ENCODE measurements at places on chromosomes 5 and 9.

GRCh38 chr5:13659391-13659790 is 285.1 kb downstream of the DNAH5 start:
- DNase-seq, result no peak

DNA sequence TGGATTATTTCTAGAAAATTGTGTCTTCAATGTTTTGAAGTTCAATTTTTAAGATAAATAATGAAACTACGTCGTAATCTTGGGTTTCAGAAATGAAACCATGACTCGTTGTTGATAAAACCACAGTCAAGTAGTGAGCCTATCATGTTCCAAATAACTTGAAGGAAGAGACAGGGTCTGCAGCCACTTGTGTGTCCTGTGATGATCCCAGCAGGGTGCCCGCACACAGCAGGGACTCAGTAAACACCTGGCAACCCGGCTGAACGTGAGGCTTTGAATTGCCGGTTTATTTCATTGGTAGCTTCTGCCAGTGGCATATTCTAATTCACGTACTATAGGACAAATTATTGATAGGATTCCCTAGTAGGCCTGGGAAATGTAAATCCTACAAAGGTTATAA is 679.6 kb downstream of the IRX1 start:
- no peak for DNase-seq

- no peak for DNase-seq
Observed at GRCh38 chr5:99929067-99929805, 605.9 kb upstream of the FAM174A start.

DNA sequence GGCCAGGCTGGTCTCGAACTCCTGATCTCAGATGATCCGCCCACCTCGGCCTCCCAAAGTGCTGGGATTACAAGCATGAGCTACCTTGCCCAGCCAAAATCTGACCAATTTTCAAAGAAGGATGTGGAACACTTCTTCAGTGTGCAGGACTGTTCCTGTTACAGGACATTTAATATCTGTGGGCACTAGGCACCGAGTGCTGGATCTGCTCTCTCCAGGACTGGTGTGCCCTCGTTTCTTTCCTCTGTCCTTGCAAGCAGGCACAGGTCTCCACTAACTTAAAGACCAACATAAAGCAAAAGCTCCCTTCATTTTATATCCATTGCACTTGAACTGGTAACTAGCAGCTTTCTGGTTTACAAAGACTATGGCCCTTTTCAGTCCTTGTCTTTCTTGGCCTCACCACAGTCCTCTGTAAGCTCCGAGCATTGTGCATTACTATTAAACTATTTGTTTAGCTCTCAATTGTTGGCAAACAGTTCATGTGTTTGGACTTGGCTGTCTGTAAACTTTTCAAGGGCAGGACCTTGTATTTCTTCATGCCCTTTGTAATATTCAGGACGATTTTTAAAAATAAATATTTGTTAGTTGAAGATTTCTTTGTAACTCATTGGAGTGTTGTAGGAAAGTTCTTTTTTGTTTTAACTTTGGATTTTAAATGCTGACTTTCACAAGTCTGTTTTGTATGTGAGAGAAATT is 37.3 kb downstream of the ARHGEF28 start:
- no peak for DNase-seq

GRCh38 chr5:148005788-148006520 is 57.8 kb upstream of the SPINK5 start:
- no peak for DNase-seq

DNA sequence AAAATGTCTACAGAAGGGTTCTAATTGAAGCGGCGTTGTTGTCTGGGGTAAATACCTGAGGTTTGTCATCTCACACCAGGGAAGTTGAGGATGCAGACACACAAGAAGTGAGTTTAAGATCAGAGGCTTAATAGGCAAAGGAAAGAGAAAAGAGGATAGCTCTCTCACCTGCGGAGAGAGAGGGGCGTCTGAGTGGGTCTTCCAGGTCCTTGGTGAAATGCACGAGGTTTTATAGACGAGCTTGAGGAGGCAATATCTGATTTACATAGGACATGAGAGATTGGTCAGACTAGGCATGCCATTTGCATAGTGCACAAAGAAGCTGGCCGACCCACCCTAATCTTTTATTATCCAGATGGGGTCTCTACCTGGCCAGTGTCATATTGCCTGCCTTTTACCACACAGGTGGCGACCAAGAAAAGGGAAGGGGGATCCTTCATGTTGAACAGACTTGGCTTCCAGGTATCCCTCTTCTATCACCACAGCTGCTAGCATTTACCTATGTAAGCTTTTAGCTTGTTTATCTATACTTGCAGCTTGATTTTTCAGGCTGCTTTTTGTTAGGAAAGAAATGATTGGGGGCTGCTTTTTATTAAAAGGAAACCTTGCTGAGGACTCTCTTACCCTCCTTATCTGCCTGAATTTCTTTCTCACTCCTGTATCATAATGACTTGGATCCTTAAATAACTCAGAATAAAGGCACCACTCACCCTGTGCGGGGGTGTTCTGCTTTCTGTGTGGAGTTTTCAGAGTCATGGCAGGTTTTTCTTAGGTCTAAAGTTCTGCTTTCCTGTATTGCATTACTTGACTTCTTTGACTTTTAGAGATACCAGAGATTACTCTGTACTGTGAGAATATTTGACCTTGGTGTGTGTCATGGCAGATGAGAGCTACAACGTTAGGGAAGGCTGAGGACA is 9.4 kb upstream of the GLT6D1 start:
- no peak for DNase-seq

DNA sequence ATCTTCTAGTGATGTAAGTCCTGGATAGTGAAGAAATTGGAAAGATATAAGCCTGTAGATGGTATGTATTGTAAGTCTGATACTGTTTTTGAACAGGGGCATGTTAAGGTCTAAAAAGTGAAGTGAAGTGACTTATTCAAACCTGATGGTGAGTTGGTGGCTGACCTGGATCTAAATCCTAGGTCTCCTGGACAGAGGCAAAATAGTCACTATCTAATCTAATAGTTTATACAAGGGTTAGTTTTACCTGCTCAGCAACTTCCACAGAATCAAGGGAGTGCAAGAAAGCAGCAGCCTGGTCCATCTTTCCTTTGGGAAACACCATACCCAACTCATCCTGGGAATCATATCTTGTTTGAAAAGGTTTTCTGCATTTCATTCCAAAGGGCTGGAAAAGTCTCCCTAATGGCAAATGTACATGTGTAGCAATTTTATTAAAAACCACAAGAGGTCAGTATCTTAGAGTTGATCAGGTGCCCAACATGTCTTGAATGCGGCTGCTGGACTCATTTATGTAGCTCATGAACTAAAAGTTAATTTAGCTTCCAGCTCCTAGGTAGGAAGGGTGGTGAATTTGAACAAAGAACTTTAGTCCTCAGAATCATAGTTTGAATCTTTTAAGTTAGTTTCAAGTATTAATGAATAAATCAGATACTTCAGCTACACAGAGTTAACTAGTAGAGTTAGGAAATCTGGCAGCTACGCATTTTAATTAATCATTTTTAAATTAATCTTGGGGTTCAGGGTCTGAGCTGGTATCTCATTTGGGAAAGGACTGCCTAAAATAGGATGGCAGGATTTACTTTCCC is 26.0 kb downstream of the SKP2 start:
- DNase-seq, result no peak

- DNase-seq, result no peak
Observed at GRCh38 chr5:100479079-100479688, 56.0 kb upstream of the FAM174A start.

DNA sequence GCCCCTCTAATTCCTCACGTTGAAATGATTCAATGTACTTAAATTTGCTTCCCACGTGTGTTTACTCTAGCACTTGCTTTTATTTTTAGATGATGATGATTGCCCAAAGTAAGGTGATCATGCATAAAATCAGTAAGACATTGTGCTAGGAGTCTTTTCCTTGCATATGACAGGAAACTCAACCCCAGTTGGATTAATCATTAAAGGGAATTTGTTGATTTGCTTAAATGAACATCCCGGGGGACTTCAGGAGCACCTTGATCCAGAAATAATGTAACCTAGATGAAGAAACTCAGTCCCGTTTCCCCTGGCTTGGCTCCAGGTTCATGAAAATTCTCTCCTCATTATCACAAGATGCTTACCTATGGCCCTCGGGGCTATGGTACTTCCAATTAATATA is 106.1 kb upstream of the STC2 start:
- no peak for DNase-seq

DNA sequence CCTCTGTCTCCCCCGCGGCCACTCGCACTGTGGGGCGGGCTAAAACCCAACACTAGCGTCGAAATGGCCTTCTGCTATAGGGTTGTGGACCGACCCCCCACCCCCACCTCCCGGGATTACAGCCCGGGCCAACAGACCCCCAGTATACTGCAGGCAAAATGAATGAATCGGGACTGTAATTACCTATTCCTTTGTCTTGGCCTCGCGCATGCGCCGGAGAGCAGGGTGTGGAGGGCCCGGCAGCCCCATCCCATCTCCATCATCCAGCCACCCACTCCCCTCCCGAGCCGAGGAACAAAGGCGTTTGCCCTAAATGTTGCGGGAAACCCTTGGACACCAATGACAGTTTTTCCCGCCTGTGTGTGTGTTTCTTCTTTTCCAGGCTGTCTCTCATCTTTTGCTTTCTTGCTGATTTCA is 1.6 kb downstream of the BASP1 start:
- DNase-seq, result no peak

DNA sequence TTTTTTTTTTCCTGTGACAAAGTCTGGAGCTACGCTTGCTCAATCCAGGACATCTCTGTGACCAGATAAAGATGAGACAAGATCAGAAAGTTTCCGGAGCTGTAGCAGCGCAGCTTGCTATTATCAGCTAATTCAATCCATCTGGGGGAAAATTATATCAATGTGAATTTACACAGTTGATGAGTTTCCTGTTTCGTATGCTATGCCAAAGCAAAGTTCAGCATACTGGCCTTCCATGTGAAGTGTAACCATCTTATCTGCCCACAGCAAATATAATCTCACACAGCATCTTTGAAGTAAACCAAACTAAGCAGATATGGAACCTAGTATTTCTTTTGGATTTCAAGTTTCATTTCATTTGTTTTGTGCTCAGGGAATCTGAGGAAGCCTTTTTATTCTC is 1767.7 kb downstream of the EFNA5 start:
- no peak for DNase-seq

GRCh38 chr5:21680196-21680595 is 1172.9 kb downstream of the CDH12 start:
- DNase-seq, result no peak

- DNase-seq, result no peak
Observed at GRCh38 chr5:173790177-173790719, 97.9 kb upstream of the CPEB4 start.

DNA sequence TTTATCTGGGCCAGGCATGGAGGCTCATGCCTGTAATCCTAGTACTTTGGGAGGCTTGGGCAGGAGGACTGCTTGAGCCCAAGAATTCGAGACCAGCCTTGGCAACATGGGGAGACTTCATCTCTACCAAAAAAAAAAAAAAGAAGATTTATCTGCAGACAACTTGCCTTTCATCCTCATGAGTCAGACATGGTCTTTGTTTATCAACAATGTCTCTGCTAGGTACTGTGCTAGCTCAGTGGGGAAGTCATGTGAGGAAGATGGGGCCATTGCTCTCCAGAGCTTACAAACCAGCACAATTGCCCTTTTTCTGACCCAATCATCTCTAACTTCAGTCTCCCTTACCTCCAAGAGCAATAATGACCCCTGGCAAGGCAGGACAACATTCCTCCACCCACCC is 1.6 kb downstream of the URM1 start:
- DNase-seq, result no peak

- no peak for DNase-seq
Observed at GRCh38 chr5:168364151-168364661, 72.8 kb downstream of the WWC1 start.

GRCh38 chr5:102747386-102748166 is 7.5 kb upstream of the PAM start:
- no peak for DNase-seq

GRCh38 chr9:18786196-18786595 is 246.8 kb downstream of the SAXO1 start:
- DNase-seq, result no peak

DNA sequence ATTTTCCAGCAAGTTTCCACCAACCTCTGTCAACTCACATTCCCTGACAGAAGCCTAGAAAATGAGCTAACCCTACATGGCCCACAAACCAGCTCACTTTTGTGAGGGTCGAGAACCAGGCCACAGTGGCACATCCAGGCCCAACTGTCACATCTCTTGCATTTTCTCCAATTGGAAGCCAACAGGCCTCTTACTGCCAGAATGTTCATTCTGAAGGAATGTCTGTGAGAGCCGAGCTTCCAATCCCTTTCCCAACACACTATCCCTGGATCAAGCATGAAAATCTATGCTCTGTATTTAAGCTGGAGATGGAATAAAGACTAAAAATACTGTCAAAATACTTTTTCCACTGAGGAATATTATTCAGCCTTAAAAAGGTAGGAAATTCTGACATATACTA is 20.0 kb downstream of the MARCHF3 start:
- DNase-seq, result no peak

- no peak for DNase-seq
Observed at GRCh38 chr5:9776525-9776924, 146.4 kb upstream of the TAS2R1 start.

GRCh38 chr9:76351006-76351405 is 43.2 kb downstream of the RFK start:
- no peak for DNase-seq

GRCh38 chr5:53191548-53192165 is 82.1 kb upstream of the MOCS2 start:
- no peak for DNase-seq

GRCh38 chr9:131043087-131043486 is 34.1 kb downstream of the LAMC3 start:
- DNase-seq, result no peak

DNA sequence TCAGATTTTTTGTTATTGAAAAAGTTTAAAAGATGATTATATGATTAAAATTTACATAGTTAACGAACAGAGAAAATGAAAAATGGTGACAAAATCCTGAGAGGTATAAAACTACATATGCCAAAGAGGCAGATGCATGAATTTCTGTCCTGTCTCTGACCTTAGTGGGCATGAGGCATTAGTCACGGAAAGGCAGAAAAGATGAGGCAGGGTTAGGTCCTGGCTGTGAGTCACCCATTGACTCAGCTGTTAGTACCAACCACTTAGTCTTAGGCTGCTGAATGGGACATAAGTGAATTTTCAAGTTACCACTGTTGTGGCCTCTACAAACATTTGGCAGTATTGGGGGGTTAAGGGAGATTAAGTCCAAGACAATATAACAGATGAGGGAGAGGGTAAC is 33.1 kb downstream of the RASA1 start:
- no peak for DNase-seq

DNA sequence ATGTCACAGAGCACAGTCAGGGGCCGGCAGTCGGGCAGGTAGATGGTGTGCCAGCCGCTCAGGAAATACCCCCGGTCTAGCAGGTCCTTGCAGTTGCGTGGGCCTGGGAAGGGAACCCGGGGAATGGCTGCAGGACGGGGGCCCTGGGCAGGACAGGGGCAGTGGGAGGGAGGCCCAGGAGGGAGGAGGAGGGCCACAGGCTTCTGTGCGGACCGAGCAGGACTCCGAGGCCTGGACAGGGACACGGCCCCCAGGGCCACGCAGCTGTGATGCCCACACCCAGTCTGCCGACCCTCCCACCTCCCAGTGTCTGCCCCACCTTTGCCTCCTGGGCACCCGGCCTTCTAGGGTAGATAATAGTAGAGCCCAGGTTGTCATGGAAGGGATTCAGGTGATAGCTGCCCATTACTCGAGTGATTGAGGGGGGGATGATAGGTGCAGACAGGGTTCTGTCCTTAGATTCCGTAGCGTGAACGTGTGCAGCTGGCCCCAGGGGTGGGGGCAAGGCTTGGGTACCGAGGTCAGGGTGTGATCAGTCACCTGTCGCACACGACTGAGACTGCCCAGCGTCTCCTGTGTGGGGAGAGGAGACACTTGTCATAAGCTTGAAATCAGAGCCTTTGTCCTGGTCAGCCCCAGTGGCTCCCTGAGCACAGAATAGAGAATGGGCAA is 4.5 kb downstream of the FCN1 start:
- no peak for DNase-seq

- DNase-seq, result no peak
Observed at GRCh38 chr9:70861797-70862196, 259.6 kb downstream of the TRPM3 start.
